ENCODE measurements at places on chromosomes 4 and X.

- DNase-seq: no peak
These were observed 52.8 kb downstream of the PPP1R2C start for GRCh38 chrX:42725196-42725595.

- DNase-seq: no peak
These were observed 93.3 kb downstream of the YIPF7 start for GRCh38 chr4:44558031-44558605.

DNA sequence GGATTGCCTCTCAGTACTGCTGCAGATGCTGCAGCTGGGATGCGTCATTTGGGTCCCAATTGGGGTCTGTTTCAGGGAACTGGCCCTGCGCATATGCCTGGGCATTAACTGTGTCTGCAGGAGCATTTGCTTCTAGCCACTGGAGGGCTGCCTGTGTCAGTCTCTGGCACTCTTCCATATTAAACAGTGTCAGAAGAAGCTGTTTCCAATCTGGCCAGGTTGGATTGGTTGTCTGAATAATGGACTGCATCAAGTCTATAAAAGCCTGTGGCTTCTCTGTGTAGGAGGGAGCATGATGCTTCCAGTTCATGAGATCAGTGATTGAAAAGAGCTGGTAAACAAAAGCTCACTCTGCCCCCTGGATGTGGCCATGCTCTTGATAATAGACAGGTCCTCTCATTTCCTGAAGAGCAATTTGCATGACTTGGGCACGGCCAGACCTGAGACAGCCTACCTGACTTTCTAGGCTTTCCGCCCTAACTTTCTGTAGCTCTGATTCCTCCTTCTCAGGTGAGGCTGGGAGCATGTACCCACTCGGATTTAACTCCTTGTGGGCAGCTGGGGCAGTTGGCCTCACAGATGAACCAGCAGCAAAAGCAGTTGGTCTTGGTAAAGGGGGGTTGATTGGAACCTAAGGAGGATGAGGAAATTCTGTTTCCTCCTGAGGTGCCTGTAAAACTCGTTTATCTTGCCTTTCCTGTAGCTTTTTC lies 29.2 kb downstream of the SULT1E1 start:
- peak; percentile 8 for DNase-seq

- DNase-seq: no peak
These were observed 3.2 kb upstream of the TLR10 start for GRCh38 chr4:38785901-38786402.

DNA sequence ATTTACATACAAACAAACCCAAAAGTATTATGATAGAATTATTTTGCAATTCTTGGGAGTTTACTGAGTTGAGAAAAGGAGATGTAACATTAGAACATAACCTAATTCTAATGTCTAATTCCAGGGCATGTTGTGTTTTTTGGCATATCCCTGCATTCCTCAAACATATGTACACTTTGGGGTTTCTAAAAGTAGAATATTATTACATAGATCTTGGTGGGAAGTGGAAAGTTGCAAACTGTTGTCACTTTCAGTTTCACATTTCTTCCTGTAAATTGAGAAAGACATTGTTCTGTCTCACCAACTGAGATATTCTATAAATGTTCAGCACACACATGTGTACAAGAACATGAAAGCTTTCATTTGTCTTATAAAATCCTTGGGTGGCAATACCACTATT lies 24.4 kb upstream of the GBA3 start:
- peak; percentile 18 for DNase-seq

GRCh38 chrX:46831765-46832327 lies 5.0 kb upstream of the RP2 start:
- no peak for DNase-seq

DNA sequence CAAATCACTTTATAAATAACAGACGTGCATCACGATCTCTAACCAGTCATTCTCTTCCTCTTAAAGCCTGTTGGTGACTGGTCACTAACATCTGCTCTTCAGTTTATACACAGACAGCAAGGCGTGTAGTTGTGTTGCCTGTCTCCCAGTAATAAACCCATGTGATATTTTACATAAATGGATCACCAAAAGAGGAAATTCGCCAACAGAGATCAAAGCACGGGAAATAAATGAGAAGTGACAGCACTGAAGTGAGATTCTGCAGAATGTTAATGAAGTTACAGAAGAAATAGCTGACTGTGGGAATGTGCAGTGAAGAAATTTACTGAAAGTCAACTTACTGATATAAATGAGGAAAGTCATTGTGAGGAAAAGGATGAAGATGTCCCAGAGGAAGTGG lies 47.0 kb downstream of the AFF1 start:
- peak; percentile 51 for DNase-seq

DNA sequence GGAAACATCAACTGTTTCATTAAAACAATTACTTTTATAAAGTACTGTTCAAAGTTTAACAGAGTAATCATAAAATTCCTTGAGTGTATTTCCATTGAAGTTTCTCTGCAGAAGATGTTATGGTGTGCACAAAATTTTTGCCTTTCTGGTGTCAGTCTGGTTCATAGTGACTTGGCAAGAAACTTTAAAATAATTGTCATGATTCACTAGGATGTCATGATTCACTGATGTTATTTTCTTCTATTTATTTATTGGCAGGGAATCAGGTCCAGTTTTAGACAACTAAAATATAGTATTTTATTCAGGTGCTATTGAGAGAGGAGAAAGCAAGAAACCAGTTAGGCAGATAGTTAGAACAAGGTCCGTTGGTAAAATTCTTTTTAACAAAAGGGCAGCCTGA lies 3.8 kb downstream of the UGT2A1 start:
- no peak for DNase-seq

GRCh38 chr4:163681208-163681821 lies 186.8 kb downstream of the TMA16 start:
- DNase-seq: peak; percentile 17

GRCh38 chr4:20591571-20591970 lies 108.7 kb upstream of the PACRGL start:
- DNase-seq: no peak

GRCh38 chr4:186586205-186586604 lies 30.8 kb upstream of the MTNR1A start:
- DNase-seq: no peak

- no peak for DNase-seq
These were observed 73.1 kb upstream of the SORBS2 start for GRCh38 chr4:185885075-185885474.

- DNase-seq: no peak
These were observed 72.4 kb downstream of the CCNG2 start for GRCh38 chr4:77229433-77229832.

DNA sequence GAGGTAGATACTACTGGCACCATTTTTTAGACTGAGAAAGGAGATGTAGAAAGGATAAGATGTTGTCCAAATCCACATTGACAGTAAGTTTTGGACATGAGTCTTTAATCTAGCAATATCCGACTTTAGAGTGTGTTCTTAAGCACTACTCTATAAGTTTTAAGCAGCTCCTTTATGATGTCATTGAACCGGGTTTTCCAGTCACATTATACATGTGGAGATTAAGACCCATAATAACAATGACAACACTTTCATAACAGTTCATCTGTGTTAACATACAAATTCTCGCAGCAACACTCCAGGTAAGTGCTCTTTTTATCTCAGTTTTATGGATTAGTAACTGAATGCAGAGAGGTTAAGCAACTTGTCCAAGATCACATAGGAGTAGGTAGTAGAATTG lies 30.3 kb upstream of the CXCL8 start:
- DNase-seq: no peak

- DNase-seq: no peak
These were observed 8.2 kb downstream of the MAOA start for GRCh38 chrX:43664258-43664657.

GRCh38 chr4:178553201-178553600 lies 1111.0 kb upstream of the AGA start:
- no peak for DNase-seq

DNA sequence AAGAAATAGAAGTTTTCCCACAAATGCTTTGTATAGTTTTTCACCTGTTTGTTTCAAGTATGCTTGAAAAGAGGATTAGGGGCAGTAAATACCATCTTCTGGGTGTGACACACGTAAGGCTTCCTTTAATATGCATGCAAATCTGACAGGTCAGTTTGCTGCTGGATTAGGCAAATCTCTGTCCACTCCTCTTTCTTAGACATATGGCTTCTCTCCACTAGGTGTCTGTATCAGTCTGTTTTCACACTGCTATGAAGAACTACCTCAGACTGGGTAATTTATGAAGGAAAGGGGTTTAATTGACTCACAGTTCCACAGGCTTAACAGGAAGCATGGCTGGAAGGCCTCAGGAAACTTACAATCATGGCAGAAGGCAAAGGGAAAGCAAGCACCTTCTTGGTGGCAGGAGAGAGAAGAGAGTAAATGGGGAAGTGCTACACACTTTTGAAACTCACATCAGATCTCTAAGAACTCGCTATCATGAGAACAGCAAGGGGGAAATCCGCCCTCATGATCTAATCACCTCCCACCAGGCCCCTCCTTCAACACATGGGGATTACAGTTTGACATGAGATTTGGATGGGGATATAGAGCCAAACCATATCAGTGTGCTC lies 66.9 kb downstream of the TAB3 start:
- no peak for DNase-seq

- DNase-seq: no peak
These were observed 92.2 kb upstream of the PGRMC2 start for GRCh38 chr4:128379860-128380259.

DNA sequence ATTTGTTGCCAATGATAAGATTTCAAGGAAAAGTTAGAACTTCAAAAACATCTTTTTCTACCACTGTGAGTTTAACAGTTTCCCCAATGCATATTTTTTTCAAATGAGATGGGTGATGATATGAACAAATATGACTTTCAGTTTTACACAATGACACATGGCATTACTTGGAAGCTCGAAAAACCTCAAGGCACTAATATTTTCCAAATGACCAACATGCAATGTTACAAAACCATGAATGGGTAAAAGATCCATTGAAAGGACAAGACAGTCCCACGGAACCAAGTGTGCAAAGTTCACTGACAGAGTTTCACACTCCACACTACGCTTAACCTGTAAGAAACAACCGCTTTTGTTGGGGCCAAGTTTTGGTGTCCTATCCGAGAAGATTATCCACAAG lies 84.5 kb downstream of the CD99L2 start:
- no peak for DNase-seq

GRCh38 chrX:78693012-78693411 lies 33.9 kb upstream of the RTL3 start:
- DNase-seq: no peak

- DNase-seq: no peak
These were observed 6.1 kb downstream of the TMPRSS11F start for GRCh38 chr4:68123525-68123924.

DNA sequence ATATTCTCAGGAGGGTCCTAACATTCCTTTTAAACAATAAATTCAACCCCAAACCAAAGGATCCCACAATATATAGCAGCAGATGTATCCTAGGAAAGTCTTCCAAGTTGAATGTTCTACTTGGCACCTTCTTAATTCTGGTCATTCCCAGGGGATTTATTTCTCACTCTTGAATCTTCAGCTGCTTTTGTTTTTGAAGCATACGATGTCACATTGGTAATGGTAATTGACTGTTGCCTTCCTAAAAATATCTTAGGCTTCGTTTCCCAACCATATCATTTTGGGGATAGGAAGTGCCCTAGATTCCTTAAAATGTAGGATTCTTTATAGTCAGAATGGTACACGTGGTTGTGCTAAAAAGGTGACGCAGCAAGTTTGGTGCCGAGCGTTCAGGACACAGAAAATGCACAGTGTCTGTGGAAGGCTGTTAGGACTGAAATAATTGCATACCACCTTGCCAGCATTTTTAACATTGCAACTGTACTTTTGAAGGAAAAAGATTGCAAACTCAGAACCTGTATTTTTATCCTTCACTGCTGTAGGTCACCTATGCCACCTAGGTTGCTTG lies 8.1 kb downstream of the SNX25 start:
- no peak for DNase-seq
